ENCODE measurements at places on chromosomes 1 and 21. TPM values are rescaled to one million over a fixed set of nuclear protein-coding genes. Genes with fewer than 3 reads are reported as not detected.

Gene KCNJ10
- total RNA-seq = 0.29 TPM

Gene WNT2B
- total RNA-seq = 0.63 TPM

Gene ERVH48-1
- total RNA-seq = not detected

Gene CCDC27
- not detected for total RNA-seq

Gene MCL1
- total RNA-seq = 157 TPM

Gene HES2
- total RNA-seq = not detected

Gene KLHDC9
- 3.0 TPM for total RNA-seq

Gene HSD3B1
- not detected for total RNA-seq

Gene DENND2D
- total RNA-seq = 9.8 TPM

- no peak for DNase-seq
These were observed 581 bp downstream of the IRF6 start for GRCh38 chr1:209805341-209805781.

GRCh38 chr21:38922474-38923235 is 116.9 kb downstream of the ETS2 start:
- DNase-seq = no peak

DNA sequence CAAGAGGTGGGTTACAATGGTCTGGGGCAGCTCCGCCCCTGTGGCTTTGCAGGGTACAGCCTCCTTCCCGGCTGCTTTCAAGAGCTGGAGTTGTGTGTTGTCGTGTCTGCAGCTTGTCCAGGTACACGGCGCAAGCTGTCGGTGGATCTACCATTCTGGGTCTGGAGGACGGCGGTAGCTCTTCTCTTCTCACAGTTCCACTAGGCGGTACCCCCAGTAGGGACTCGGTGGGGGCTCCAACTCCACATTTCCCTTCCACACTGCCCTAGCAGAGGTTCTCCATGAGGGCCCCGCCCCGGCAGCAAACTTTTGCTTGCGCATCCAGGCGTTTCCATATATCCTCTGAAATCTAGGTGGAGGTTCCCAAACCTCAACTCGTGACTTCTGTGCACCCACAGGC is 12.3 kb upstream of the CDCP2 start:
- no peak for DNase-seq

- DNase-seq = no peak
These were observed 153.8 kb upstream of the FGGY start for GRCh38 chr1:59143133-59143487.

DNA sequence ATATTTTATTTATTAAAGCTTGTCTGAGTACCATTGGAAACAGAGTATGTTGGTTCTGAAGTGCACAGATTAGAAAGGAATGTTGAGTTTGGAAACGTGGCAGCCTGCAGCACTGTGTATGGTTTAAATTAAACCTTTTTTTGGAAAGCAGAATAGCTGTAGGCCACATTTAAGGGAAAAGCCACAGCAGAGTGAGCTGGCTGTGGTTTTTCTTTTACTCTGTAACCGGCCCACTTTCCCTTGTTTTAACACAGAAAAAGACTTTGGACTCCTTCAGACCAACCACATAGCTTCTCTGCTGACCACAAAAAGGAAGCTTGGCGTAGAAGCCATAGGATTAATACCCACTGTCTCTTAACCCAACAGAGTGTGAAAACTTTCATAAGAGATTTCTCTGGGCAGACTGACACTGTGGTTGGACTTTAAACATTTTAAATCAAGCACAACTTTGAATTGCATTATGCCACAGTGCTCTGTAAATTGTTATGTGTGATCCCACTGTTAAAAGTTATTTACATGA is 75.2 kb downstream of the NFIA start:
- no peak for DNase-seq

GRCh38 chr1:244104309-244105060 is 53.4 kb downstream of the ZBTB18 start:
- DNase-seq = no peak

DNA sequence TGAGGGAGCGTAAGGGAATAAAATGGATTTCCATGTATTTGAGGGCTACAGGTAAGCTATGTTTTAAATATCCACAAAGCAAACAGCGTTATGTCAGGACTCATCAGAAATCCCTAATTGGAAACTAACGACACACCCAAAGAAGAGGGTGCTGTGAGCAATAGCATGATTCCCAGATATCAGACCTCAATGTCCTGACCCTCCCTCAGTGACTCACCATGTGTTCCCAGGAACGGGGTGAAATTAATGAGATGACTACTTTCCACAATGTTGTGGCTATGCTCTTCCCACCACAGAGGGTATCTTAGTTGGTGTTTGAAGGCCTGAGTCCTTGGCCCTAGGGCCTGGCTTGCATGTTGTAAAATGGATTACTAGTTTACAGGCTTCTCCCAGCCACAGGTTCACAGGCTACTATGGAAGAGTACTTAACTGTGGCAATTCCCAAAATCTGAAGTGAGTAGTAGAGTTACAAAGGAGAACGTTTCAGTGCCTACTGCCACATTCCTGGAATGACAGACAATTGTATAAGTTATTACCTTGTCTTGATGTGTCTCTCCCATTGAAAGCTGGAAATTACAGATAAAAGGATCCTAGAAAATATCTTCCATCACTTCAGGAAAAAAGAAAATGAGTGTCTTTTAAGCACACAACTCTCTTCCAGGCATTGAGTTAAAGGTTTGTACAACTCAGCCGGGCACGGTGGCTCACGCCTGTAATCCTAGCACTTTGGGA is 1.7 kb upstream of the KRTAP11-1 start:
- no peak for DNase-seq

DNA sequence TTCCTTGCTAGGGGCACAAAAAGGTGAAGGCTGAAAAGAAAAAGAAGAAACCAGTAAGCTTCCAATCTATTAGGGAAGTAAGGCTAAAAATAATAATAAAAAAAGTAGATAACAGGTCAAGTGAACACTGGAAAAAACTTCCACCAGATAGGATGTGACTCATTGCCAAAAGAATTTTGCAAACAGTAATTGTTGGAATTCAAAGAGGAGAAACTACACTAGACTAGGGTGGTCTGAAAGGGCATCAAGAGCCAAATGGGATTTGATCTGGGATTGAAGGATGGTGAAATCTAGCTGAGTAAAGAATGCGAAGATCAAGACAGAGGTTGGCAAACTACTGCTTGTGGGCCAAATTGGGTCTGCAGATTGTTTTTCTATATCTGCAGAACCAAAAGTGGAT is 6.0 kb upstream of the ST6GALNAC3 start:
- DNase-seq = no peak

DNA sequence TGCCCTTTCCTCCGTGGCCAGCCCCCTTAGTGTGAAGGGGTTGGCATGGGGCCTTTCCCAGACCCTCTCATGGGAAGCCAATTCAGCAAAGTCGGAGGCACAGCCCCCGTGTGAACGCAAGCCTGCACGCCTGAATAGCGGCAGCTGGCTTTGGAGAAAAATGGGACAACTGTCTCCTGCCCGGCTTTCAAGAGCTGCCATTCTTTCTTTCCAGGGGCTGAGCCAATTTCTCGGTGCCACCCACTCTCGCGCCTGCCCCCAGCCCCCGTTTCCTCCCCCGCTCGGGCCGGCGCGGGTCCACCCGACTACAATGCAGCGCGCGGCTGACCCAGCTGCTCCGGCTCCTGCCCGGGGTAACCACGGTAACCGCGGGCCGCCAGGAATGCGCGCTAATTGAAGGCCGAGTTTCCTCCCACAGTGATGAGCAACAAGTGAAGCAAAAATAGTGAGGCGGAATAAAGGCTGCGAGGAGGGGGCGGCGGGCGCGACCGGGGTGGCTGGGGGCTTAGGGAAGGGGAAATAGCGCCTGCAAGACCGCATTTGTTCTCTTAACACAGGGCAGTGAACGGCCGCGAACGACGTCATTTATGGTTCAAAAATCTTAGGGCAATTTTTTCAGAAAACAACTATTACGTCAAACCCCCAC is 27.8 kb downstream of the ILDR2 start:
- DNase-seq = no peak

DNA sequence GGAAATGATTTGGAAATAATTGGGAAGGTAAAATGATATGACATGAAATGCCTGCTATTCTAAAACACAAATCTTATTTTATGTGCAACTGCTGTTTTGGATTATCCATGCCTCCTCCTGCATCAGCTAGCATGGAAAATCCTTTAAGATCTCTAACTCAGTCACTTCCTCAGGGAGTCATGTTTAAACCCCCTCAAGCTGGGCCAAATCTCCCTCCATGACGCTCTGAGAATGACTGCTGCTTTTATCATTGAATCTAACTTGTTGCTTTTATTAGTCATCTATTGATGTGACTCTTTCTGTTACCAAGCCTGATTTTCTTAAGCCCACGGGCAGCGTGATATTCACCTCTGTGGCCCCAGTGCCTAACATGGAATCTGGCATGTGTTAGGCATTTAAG is 324.8 kb downstream of the DISC1 start:
- no peak for DNase-seq

DNA sequence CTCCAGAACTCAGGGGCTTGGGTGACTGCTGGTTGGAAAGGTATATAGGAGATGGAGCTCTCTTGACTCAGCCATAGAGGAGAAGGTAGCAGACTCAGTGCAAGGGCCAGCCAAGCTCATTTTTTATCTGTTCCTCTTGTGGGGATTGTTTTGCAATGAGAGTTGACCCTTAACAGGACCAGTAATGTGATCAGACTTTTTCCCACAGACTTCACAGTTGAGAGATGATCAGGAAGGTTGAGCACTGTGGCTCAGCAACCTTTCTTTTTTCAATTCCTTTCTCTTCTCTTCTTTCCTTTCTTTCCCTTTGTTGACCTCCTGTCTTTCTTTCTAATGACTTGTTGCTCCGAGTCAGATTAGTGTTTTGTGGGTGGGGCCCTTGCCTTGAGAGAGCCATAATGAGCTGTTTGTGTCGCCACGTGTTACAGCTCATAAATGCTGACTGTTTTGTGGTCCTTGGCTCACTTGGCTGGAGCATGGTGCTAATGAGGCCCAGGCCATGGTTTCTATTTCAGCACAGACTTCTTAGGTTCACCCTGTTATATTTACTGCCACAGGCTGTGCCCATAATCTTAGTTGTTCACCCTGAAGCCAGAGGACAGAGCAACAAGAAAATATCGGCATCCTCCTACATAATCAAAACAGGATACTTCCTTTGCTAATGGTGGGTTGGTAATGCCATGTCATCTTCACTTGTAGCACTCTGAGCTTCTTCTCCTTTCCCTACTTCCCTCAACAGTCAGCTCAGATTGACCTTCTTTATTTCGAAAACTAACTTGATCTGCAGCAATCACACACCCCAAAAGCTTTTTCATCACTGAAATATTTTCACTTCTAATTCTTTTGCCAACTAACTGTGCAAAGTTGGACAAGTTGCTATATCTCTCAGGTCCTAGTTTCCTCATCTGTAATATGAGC is 13.9 kb downstream of the ADAM30 start:
- DNase-seq = no peak

GRCh38 chr1:41712695-41713094 is 206.0 kb downstream of the HIVEP3 start:
- no peak for DNase-seq

- no peak for DNase-seq
These were observed 2.4 kb upstream of the ZRANB2 start for GRCh38 chr1:71083271-71083670.

DNA sequence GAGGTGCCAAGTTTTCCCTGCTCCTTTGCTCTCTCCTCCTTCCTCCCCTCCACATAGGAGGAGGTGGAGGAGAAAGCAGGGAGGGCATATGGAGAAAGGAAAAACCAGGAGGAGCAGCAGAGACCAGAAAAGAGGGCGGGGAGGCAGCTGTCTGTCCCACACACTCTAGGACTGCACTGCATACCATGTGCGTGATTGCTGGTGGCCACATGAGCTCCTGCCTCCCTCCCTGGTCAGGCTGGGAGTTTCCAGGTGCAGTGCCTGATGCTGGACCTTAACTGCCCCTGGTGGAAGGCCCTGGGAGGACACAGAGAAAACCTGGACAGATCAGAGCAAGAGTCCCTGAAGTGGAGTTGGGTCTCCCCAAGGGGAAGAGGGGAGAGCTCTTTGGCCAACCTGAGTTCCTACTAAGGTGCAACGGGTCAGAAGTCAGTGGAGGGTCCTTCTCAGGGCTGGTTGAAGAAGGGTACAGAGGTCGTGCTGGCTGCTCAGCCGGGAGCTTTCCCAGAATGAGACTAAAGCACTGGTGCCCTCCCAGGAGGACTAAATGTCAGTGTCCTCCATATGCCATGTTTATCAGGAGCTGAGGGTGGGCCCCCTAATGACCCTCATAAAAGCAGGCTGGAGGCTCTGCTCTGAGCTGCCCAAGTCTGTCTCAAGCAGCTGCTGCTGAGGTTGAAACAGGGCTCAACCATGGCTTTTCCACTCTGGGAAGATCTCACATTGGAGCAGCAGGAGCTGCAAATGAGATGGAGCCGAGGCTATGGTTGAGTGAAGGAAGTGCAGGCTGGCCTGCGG is 3.5 kb upstream of the LGR6 start:
- DNase-seq = no peak

GRCh38 chr1:180482425-180483275 is 19.7 kb downstream of the ACBD6 start:
- peak; percentile 67 for DNase-seq

GRCh38 chr1:119551218-119551617 is 44.2 kb downstream of the HSD3B1 start:
- no peak for DNase-seq

DNA sequence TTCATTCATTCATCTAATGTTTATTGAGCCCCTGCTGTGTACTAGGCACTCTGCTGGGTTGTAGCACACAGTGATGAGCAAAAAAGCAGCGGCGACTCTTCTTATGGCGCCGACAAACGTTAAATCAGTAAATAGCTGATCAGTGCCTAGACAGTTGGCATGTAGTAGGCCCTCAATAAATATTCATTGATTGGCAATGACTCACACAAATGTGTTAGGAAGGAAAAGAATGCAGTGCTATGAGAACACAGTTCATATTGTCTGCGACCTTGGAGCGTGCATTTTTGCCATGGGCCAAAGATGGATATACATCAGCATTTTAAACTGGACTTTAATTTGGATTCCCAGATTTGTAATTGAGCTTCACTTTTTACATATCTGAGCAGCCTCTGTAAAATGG is 52.0 kb downstream of the PRDM2 start:
- DNase-seq = no peak

- DNase-seq = no peak
These were observed 2.7 kb downstream of the HIVEP3 start for GRCh38 chr1:41915786-41916571.

- no peak for DNase-seq
These were observed 10.0 kb downstream of the MAEL start for GRCh38 chr1:166999075-166999474.

GRCh38 chr1:61088163-61088974 is 6.0 kb downstream of the NFIA start:
- no peak for DNase-seq

- DNase-seq = no peak
These were observed 6.4 kb downstream of the MAP3K6 start for GRCh38 chr1:27360159-27361043.

- DNase-seq = no peak
These were observed 9.5 kb upstream of the TMEM61 start for GRCh38 chr1:54970901-54971300.

DNA sequence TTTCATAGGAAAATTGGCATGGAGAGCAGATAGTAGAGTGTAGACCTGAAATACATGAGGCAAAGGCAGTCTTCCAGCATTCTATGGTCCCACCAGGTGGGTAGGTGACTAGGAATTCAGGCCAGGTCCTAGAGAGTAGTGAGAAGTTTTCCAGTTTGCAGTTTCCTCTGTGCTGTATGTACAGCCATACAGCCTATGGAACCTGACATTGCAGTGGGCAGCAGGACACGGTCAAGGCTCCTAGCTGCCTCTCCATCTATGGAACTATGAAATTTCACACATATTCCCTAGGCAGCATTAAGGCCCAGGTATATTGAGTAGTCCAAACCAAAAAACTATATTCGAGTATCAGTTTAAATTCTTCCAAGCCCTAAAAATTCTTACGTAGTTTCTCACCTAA is 16.3 kb downstream of the POGK start:
- no peak for DNase-seq

All from OCI-LY7 (cell line).